ENCODE measurements at places on chromosomes 5 and 9.

DNA sequence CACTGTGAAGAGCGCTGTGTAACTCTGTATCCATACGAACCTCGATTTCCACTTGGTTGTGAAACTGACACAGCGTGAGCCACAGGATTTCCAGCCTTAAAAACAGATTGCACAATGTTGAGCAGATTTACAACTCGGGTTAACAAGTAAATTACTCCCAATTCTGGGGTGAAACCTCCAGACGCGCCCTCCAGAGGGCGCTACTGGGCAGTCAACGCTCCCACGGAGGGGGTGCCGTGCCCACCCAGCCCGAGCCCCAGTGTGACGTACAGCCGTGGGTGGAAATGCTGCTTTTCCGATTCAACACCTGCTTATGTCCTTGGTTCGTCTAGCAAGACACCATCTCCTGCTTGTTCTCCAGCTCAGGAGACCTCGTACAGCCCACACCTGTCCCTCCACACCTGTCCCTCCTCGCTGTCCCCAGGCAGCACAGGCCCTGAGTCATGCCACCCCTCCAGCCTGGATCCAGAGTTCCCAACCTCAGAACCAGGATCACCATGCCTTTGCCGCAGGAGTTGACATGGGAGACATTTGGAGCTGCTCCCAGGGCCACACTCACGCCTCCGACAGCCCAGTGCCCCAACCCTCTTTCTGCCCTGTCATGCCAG is 34.4 kb upstream of the SLC6A3 start:
- DNase-seq, result peak; percentile 33

GRCh38 chr5:57718155-57718554 is 235.5 kb upstream of the ACTBL2 start:
- DNase-seq, result peak; percentile 57

- no peak for DNase-seq
Observed at GRCh38 chr9:107667231-107668070, 177.9 kb upstream of the KLF4 start.

GRCh38 chr5:34869256-34869655 is 30.3 kb downstream of the TTC23L start:
- DNase-seq, result no peak

- DNase-seq, result peak; percentile 93
Observed at GRCh38 chr9:98488571-98489312, 220.0 kb downstream of the GABBR2 start.

- DNase-seq, result no peak
Observed at GRCh38 chr9:94913550-94913949, 187.1 kb downstream of the AOPEP start.

DNA sequence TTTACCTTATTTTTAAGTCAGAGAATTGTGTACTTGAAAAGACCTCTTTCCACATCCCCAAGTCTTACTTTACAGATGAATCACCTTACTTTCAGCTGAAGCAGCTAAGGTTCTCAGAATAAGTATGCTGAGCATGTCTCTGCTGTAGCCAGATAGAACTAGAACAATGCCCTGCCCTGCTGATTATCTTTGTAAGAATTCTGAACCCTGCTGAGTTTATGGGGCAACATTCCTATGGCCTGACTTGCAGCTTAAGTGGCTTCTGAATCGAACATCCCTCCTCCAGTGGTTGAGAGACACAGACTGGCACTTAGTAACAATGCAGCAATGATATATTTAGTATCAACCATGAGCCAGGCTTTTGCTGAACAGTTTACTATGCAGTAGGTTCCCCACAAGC is 592.0 kb upstream of the WWC1 start:
- peak; percentile 100 for DNase-seq

DNA sequence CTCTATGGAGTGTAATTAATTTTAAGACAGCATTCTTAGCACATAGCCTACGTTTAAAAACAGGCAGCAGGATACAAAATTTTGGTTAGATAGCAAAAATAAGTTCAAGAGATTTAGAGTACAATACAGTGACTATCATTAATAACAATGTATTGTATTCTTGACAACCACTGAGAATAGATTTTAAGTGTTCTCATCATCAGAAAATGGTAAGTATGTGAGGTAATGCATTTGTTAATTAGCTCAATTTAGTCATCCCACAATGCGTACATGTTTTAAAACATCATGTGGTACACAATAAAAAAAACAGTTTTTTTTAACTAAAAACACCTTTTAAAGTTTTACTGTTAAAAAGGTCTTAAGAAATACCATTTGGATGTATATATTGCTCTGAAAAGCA is 94.2 kb downstream of the MUSK start:
- DNase-seq, result no peak

DNA sequence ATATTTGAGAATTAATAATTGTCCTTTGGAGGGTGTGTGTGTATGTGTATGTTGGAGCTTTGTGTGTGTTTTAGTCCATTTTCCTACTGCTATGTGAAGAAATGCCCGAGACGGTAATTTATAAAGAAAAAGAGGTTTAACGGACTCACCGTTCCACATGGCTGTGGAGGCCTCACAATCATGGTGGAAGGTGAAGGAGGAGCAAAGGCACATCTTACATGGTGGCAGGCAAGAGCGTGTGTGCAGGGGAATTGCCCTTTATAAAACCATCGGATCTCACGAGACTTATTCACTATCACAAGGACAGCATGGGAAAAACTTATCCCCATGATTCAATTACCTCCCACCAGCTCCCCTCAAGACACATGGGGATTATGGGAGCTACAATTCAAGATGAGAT is 44.1 kb downstream of the TMC1 start:
- DNase-seq, result no peak

- DNase-seq, result peak; percentile 79
Observed at GRCh38 chr9:129334105-129334935, 156.3 kb upstream of the IER5L start.

DNA sequence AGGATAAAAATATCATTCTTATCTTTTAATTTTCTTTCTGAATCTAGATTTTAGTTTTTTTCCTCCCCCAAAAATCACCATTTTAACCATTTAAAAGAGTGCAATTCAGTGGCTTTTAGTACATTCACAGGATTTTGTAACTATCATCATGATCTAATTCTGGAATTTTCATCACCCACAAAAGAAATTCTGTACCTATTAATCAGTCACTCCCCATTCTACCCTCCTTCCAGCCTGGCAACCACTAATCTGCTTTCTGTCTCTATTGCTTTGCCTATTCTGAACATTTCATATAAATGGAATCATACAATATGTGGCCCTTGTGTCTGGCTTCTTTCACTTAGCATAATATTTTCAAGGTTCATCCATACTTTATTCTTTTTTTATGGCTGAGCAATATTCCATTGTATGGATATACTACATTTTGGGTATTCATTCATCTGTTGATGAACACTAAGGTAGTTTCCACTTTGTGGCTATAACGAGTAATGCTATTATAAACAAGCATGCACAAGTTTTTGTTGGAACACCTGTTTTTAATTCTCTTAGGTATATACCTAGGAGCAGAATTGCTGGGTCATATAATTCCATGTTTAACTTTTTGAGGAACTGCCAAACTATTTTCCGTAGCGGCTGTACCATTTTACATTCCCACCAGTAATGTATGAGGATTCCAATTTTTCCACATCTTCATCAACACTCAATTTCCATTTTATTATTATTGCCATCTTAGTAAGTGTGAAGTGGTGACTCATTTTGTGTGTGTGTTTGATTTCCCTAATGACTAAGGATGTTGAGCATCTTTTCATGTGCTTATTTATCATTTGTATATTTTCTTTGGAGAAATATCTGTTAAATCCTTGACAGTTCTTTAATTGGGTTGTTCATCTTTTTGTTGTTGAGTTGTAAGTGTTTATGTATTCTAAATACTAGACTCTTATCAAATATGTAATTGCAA is 340.3 kb downstream of the CWC27 start:
- DNase-seq, result no peak

GRCh38 chr9:105255421-105255820 is 11.0 kb downstream of the SLC44A1 start:
- DNase-seq, result no peak

GRCh38 chr9:101572316-101572715 is 22.5 kb downstream of the PPP3R2 start:
- no peak for DNase-seq

DNA sequence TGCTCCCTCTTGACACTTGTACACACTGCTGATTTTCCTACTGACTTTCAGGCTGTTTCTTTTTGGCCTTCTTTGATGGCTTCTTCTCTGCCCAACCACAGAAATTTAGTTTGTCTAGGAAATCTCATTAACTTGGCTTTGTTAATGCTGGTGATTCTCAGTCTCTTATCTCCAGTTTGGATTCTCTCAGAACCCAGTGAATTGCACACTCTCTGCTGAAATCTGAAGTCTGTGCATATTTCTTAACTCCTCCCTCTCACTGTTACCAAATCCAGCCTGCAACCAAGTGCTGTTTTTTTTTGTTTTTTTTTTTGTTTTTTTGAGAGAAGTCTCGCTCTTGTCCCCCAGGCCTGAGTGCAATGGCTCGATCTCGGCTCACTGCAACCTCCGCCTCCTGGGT is 117.2 kb downstream of the CDC42SE2 start:
- no peak for DNase-seq

DNA sequence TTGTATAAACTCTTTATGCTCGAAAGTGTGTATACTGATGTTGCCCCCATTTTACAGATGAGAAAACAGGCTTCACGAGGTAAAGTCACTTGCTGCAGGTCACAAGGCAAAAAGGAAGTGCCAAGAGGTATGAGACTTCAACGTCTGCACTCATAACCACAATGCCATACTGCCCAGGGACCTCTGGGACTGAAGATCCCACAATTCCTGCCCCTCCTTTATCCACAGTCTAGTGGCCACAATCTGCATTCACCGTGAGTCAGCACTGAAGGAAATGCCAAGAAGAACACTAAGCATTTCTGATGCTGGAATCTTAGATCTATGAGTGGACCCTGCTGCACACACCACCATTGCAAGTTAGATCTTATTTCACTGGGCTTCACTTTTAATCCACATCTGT is 37.3 kb downstream of the MED27 start:
- peak; percentile 94 for DNase-seq

DNA sequence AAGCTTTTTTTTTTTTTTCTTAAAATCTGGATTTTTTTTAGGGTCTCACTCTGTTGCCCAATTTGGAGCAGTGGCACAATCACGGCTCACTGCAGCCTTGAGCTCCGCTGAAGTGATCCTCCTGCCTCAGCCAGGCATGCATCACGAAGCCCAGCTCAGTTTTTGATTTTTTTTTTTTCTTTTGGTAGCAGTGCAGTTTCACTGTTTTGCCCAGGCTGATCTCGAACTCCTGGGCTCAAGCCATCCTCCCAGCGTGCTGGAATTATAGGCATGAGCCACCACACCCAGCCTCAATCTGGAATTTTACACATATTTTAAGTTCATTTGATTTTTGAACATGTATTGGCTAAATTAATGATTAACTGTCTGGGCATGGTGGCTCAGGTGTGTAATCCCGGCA is 36.3 kb downstream of the TRIO start:
- DNase-seq, result no peak

DNA sequence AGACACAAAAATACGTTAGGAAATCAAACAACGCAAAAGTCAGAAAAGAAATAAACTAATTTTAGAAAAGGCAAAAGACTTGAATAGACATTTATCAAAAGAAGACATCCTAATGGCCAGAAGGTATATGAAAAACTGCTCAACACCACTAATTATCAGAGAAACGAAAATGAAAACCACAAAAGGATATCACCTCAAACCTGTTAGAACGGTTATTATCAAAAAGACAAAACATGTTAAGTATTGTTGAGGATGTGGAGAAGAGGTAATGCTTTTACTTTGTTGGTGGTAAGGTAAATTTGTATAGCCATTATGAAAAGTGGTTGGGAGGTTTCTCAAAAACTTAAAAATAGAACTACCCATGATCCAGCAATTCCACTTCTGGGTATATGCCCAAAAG is 230.0 kb upstream of the RGMB start:
- no peak for DNase-seq

DNA sequence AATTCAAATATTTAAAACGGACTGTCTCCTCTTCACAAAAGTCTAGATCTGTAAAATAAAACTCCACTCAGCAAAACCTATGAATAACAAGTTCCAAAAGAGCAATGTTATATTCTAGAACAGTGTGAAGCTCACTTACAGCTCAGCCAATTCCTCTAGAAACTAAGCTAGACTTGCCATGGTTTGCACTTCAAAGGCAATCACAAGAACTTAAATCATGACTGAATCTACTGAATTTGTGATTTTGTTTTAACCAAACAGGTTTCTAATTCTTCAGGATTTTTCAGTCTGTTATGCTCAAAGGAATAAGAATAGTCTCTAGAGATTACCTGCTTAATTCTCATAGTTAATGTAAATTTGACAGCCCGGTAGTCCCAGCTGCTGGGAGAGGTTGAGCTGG is 1.4 kb upstream of the PKD2L2 start:
- DNase-seq, result no peak

DNA sequence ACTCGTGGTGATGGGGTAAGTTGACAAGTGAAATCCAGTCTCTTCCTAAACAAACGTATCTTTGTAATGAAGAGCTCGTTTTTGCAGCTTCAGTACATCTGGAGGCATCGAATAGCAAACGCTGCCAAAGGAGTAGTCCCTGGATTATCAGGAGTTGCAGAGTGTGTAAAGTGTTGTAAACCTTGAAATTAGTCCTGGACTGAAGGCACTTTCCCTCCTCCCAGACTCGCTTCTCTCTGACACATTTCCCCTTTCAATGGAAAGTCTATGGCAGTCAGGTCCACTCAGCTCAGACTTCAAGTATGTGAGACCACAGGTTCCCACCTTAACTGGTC is 1.5 kb upstream of the PBX3 start:
- no peak for DNase-seq

DNA sequence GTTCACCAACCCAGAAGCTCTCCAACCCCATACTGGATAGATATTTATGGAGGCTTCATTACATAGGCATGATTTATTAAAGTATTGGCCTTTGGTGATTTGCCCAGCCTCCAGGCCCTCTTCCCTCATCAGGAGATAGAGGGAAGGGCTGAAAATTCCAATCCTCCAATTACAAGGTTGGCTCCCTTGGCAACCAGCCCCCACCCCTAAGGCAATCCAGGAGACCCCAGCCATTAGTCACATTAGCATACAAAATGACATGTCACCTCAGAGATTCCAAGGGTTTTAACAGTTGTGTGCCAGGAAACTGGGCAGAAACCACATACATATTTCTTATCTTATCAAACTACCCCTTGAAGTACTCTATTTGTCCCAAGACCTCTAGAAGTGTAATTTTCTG is 210.0 kb downstream of the HINT1 start:
- DNase-seq, result no peak

- no peak for DNase-seq
Observed at GRCh38 chr9:129949821-129950220, 93.2 kb downstream of the FNBP1 start.

- no peak for DNase-seq
Observed at GRCh38 chr9:133199648-133200321, 9.3 kb downstream of the OBP2B start.

- no peak for DNase-seq
Observed at GRCh38 chr9:134937164-134937555, 19.4 kb upstream of the FCN1 start.

- DNase-seq, result no peak
Observed at GRCh38 chr5:144219869-144220268, 49.2 kb downstream of the KCTD16 start.

DNA sequence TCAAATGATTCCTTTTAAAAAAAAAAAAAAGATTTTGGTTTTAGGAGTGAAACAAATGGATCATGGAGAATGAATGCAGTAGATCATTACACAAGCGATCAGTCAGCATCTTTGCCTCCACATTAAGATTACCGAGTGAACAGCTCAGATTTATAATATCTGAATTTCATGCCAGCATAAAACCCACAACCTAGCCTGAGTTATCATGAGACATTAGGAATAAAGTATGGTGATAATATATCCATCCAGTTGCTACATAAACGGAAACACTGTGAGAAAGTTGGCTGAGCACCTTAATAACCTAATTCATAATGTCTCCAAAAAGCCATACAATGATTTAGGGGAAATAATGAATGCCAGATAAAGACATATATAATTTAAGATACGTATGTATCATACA is 553.1 kb upstream of the TUSC1 start:
- no peak for DNase-seq
